Vagina (tissue), 2 donors: ENCODE measurements at places on chromosomes 1 and 21.

GRCh38 chr21:42141643-42142042 lies 70.5 kb downstream of the UMODL1 start:
- H3K4me1 ChIP-seq = no peaks in the 10 kb centered on the region
- no peaks in the 10 kb centered on the region for H3K36me3 ChIP-seq
- H3K27ac ChIP-seq = no peak overlapping the region

GRCh38 chr21:40067751-40068150 lies 200.5 kb downstream of the PCP4 start:
- no peaks in the 10 kb centered on the region for H3K4me1 ChIP-seq
- H3K27ac ChIP-seq = no peak overlapping the region
- no peaks in the 10 kb centered on the region for H3K27me3 ChIP-seq
- H3K4me3 ChIP-seq = no peak overlapping the region
- DNase-seq = no peak
- no peaks in the 10 kb centered on the region for H3K36me3 ChIP-seq

DNA sequence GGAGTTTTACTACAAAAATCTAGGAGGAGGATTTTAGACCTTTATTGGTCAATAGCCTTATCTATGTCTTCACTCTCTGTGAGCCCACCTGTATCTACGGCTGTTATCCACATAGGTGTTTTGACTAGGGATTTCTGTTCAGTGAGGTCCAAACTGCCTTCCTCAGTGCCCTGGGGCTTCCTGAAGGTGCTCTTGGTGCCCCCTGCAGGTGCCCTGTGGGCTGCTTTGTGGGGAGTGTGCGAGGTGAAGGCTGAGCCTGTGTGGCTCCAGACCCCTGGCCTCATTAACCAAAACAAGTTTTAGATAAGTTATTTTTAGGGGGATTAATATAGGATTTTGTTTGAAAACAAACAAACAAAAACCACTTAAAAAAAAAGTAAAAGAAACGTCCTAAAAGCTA lies 122.5 kb downstream of the KIF26B start:
- H3K4me1 ChIP-seq = no peaks in the 10 kb centered on the region
- no peaks in the 10 kb centered on the region for H3K36me3 ChIP-seq
- H3K27me3 ChIP-seq = no peaks in the 10 kb centered on the region
- no peak overlapping the region for H3K4me3 ChIP-seq
- no peak overlapping the region for H3K27ac ChIP-seq

GRCh38 chr1:225554216-225554812 lies 98.6 kb downstream of the ENAH start:
- no peak overlapping the region for H3K4me3 ChIP-seq
- H3K36me3 ChIP-seq = no peaks in the 10 kb centered on the region
- no peaks in the 10 kb centered on the region for H3K27me3 ChIP-seq
- no peak overlapping the region for H3K27ac ChIP-seq
- DNase-seq = no peak
- H3K4me1 ChIP-seq = no peaks in the 10 kb centered on the region

DNA sequence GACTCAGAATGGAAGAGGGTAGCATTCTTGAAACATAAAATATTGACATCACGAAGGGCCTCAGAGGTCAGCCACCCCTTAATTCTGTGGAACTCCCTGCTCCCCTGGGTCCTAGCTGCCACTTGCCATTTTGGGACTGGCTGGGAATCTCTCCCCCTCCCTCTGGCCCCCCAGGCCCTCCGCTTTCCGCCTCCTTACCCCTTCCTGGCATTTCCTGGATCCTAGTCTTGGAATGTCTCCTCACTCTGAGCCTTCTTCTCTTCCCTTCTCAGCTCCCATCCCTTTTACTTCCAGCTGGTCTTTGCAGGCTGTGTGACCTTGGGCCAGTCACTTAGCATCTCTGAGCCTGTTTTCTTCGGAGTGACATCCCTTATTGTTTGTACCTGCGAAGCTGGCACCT lies 4.5 kb downstream of the PADI1 start:
- H3K4me1 ChIP-seq = peaks cover 14% of the 10 kb centered on the region
- no peaks in the 10 kb centered on the region for H3K36me3 ChIP-seq
- DNase-seq = no peak
- H3K4me3 ChIP-seq = no peak overlapping the region

GRCh38 chr1:115314092-115314491 lies 24.0 kb downstream of the NGF start:
- no peaks in the 10 kb centered on the region for H3K36me3 ChIP-seq
- no peak for DNase-seq

DNA sequence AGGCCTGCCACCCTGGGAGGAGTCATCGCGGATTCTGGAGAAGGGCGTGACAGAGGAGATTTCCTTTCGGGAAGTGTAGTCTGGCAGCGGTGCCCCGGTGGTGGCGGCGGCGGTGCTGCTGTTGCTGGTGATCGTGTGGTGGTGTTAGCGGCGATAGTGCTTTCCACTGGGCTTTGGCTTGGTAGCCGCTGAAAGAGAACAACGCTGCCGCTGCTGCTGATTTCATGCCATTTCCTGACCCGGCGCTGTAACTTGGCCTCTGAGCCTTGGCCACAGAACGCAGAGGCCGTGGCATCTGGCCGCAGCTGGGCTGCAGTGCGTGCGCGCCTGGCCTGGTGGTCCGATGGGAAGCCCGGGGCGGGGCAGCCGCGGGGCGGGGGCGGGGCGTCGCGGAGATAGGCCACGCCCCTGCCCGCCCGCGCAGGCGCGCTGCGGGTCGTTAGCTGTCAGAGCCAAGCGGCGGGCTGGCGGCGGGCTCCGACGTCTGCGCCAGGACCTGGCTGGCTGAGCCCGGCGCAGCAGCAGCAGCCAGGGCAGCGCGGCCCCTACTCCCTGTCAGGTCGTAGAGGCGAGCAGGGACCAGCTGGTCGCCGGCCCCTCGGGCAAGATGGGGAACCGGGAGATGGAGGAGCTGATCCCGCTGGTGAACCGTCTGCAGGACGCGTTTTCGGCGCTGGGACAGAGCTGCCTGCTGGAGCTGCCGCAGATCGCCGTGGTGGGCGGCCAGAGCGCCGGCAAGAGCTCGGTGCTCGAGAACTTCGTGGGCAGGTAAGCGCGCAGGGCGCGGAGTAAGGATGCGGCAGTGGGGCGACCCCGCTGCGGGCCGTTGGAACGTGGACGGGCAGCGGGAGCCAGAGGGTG lies at the start of gene DNM3:
TSS of gene DNM3 (plus strand) at position 449 of the 861 bp plus-strand sequence. CDS start at position 608, 159 bp downstream.
- H3K4me1 ChIP-seq = peaks cover 7% of the 10 kb centered on the region
- H3K4me3 ChIP-seq = peak within 1 kb of the TSS; percentile 89
- H3K36me3 ChIP-seq = no peaks in the 10 kb centered on the region
- H3K27ac ChIP-seq = peak within 1 kb of the TSS; percentile 81
- no peaks in the 10 kb centered on the region for H3K27me3 ChIP-seq

DNA sequence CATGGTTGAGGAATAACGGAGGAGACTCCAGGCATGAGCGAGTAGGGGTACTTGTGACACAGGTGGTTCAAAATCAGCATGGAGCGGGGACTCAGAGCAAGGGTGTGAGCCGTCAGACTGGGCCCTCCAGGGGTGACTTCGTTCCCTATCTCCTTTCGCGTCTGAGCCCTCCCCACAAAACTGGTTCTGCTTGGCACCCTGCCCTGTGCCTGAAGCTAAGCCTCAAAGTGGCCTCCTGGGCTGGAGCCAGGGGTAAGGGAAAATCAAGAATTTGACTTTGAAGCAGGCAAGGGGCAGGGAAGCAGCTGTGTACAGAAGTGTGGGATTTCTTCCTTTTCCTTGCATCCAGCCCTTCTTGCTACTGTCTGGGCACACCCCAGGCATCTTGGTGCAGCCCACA lies 331.5 kb upstream of the AJAP1 start:
- H3K4me1 ChIP-seq = no peaks in the 10 kb centered on the region
- no peaks in the 10 kb centered on the region for H3K27me3 ChIP-seq
- DNase-seq = no peak
- no peaks in the 10 kb centered on the region for H3K36me3 ChIP-seq
- H3K27ac ChIP-seq = no peak overlapping the region

DNA sequence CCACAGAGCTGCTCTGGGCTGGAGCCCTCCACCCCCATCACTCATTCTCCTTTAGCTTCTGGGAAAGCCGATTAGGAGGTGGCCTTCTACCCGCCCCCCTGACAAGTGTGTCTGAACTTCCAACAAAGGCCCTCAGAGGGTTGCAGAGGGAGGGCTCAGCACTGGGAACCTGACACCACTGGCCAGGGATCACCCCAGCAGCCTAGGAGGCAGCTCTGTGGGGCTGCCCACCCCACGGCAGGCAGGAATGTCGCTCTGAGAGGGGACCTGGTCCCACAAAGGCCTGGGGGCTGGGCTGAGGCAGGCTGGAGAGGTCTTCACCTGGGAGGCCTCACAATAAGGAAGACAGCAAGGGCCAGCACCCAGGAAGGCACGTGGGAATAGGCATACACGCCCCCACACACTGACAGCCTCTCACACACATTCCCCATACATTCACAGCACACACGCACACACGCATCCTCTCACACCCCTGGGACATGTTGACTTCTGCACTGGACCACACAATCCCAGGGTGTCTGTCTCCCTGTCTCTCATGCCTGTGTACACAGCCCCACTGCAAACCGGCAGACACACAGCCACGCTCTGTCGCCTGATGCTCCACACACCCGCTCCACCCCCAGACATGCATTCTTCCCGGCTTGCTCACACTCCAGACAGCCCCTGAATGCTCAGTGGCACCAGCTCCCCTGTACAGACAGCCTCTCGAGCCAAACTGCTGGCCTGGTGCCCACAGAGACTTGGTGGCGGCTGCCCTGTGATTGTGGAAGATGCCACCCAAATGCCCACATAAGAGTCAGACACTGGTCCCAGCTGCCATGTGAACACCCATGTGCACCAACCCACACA lies 30.7 kb downstream of the DMBX1 start:
- no peak overlapping the region for H3K27ac ChIP-seq
- H3K27me3 ChIP-seq = no peaks in the 10 kb centered on the region
- peaks cover 22% of the 10 kb centered on the region for H3K4me1 ChIP-seq
- no peak overlapping the region for H3K4me3 ChIP-seq
- no peaks in the 10 kb centered on the region for H3K36me3 ChIP-seq

GRCh38 chr1:199184180-199184579 lies 545.3 kb downstream of the PTPRC start:
- H3K27me3 ChIP-seq = no peaks in the 10 kb centered on the region
- H3K36me3 ChIP-seq = no peaks in the 10 kb centered on the region
- no peak overlapping the region for H3K4me3 ChIP-seq
- no peaks in the 10 kb centered on the region for H3K4me1 ChIP-seq
- H3K27ac ChIP-seq = no peak overlapping the region

GRCh38 chr1:161978011-161978790 lies 45.5 kb downstream of the OLFML2B start:
- no peak overlapping the region for H3K27ac ChIP-seq
- no peaks in the 10 kb centered on the region for H3K36me3 ChIP-seq
- peaks cover 10% of the 10 kb centered on the region for H3K4me1 ChIP-seq
- H3K4me3 ChIP-seq = no peak overlapping the region
- no peak for DNase-seq

GRCh38 chr1:248136811-248137210 lies 8.1 kb upstream of the OR2M5 start:
- no peak overlapping the region for H3K4me3 ChIP-seq
- DNase-seq = no peak
- H3K27me3 ChIP-seq = no peaks in the 10 kb centered on the region
- H3K4me1 ChIP-seq = no peaks in the 10 kb centered on the region
- H3K36me3 ChIP-seq = no peaks in the 10 kb centered on the region

DNA sequence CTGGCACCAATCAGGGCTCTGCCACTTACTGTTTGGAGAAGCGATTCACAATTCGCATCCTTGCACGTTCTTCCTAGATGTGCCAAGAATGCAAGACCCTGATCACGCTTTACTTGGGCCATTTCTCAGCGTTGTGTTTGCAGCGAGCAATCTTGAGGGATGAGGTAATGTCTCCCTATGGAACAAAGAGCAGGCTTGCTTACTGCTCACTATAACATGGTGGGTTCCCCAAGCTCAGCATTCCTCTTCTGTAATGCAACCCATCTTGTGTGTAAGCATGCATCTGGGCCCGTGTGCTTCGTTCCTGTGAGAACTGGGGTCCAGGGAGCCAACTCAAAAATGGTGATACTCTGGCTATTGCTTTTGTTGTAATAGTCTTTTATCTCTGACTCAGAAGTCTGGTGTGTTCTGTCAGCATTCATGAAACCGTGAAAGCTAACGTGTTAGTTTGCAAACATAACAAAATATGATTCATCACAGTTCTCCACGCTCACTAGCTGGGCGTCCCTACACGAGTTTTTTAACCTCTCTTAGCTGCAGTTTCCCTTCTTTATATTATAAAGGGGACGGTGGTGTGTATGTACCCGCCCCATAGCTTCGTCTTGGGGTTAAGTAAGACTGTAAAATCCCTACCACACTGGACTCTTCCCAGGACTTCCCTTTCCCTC lies 33.3 kb downstream of the DNTTIP2 start:
- H3K36me3 ChIP-seq = no peaks in the 10 kb centered on the region
- peak overlapping the region; percentile 82 for H3K4me3 ChIP-seq
- H3K4me1 ChIP-seq = peaks cover 20% of the 10 kb centered on the region
- H3K27ac ChIP-seq = peak overlapping the region; percentile 97
- DNase-seq = no peak
- no peaks in the 10 kb centered on the region for H3K27me3 ChIP-seq

DNA sequence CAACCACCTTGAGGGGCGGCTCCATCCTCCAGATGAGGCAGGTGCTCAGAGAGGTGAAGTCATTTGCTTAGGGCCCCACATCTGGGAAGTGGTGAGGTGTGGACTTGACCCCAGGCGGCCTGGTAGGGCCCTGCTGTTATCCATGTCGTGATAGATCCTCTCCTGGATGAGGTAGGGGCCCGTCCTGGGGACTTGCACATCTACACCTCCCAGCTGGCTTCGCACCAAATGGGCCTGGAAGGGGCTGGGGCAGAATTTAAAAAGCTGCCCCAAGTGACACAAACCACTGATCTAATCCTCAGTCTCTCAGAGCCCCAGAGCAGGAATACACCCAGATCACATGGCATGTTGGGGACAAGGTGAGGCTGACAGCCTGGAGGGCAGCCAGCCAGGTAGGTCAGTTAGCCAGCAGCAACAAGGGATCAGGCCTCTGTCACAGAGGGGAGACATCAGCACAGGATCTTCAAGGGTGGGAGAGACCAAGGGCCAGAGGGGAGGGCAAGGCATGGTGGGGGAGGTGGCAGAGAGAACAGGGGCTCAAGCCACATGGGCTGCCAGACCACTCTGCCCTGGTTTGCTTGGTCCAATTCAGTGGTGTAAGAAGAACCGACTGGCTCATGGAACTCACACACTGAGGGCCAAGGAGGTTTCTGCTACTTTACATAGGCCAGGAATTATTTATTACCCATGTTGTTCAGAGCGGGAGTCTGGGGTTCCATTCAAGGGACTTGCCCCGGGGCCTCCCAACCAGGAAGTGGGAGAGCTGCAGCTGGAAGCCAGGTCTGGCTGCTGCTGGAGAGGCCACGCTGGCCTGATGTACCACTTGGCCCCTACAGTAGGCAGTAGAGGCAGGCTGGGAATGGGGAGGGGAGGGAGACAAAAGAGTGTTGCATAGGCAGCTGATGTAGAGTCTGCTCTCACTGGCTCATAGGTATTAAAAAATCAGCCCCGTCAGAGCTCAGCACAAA lies 12.1 kb downstream of the LRP8 start:
- no peak overlapping the region for H3K4me3 ChIP-seq
- no peaks in the 10 kb centered on the region for H3K27me3 ChIP-seq
- no peaks in the 10 kb centered on the region for H3K4me1 ChIP-seq
- H3K36me3 ChIP-seq = no peaks in the 10 kb centered on the region

DNA sequence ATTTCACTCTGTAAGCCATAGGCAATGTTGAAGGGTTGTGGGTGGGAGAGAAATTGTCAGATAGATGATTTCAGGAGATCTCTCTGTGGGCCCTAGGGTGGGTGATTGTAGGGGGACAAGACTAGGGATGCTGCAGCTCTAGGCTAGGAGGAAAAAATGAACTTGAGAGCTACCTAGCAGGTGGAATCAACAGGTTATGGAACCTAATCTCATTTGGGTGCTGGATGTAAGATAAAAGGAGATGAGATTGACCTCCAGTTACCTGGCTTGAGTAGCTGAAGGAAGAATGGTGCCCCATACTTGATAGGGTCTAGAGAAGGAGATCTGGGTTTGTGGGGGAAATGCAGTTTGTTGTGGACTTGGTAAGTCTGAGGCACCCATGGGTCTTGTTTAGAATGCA lies 396.5 kb downstream of the RRAGC start:
- H3K4me3 ChIP-seq = no peak overlapping the region
- no peaks in the 10 kb centered on the region for H3K4me1 ChIP-seq
- no peak for DNase-seq
- no peaks in the 10 kb centered on the region for H3K27me3 ChIP-seq
- H3K36me3 ChIP-seq = no peaks in the 10 kb centered on the region
